ENCODE measurements at places on chromosomes 4 and X. TPM values are rescaled to one million over a fixed set of nuclear protein-coding genes. Genes with fewer than 3 reads are reported as not detected.
A peak's percentile ranks its signal among the peaks of the same experiment; 100 is the strongest.

- peak; percentile 63 for DNase-seq
These were observed 105.4 kb upstream of the TBC1D9 start for GRCh38 chr4:140861359-140862176.

FATE1 gene
- total RNA-seq, result not detected

XAGE1A gene
- total RNA-seq, result not detected

DSPP gene
- not detected for total RNA-seq

GRCh38 chr4:27057662-27058061 lies 197.0 kb downstream of the STIM2 start:
- DNase-seq, result no peak

GRCh38 chr4:146514651-146515357 lies 6.9 kb downstream of the SLC10A7 start:
- DNase-seq, result no peak

DNA sequence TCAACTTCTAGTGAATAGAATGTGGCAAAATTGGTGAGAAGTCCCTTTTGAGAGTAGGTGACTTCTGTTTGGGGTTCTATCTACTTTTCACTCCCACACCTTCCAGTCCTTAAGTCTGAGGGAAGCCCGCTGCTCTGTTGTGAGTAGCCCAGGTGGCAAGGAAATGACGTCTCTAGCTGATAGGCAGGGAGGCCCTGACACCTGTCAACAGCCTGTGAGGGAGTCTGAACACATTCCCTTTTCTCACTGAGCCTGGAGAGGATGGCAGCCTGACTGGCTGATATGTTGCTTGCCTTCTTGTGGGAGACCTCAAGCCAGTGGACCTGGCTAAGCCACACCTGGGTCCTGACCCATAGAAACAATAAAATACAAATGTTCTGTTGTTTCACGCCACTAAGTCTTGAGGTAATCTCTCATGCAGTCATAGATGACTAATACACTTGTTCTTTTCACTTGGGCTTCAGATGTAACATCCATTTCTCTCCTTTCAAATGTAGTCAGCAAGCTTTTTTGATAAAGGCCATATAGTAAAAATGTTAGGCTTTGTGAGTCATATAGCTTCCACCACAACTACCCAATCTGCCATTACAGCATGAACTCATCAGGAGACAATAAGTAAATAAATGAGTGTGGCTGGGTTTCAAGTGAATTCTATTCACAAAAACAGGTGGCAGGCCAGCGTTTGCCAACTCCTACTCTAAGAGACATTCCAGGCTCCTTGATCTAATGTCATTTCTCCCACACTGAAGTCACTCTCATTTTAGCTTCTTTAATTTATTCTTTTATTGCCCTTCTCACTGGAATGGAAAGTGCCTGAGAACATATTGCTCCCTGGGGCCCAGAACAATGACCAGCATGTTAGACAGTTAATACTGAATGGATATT lies 265.1 kb upstream of the MAD2L1 start:
- DNase-seq, result no peak

- no peak for DNase-seq
These were observed 300.2 kb downstream of the FBXW7 start for GRCh38 chr4:152235718-152236117.

DNA sequence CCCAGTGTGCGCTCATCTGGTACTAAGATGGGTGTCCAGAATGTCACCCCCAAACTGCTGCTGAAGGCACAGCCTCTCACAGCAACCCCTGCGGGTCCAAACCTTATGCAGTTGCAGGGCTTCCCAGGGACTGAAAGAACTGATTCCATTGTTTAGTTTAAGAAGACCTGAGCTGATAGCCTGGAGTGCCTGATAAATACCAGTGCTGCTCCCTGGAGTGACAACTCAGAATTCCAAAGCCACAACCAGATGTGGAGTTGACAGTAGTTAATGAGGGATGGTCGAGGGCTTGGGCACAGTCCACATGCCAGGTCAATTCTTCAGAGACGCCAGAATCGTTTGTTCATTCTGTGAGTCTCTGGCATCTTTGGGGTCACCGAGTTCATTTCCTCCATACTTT lies 71.2 kb downstream of the LNX1 start:
- DNase-seq, result no peak

CYTL1 gene
- not detected for total RNA-seq

DNA sequence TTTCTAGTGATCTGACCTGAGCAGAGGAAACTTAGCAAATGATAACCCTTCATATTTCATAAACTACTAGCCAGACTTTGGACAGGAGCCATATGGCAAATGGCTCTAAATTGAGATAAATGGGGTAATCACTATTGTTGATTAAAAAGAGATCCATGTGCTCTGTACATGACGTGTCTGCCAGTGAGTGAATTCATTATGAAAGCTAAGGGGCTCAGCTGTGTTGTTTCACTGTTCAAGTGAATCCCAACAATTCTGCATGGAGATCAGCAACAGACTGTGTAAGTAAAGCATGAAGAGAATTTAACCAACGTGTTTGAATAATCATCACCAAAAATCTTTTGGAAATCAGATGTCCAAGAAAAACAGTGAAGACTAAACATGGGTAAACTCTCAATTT lies 9.5 kb upstream of the QRFPR start:
- DNase-seq, result no peak

GRCh38 chrX:111322231-111322855 lies 52.1 kb upstream of the CAPN6 start:
- DNase-seq, result no peak

DNA sequence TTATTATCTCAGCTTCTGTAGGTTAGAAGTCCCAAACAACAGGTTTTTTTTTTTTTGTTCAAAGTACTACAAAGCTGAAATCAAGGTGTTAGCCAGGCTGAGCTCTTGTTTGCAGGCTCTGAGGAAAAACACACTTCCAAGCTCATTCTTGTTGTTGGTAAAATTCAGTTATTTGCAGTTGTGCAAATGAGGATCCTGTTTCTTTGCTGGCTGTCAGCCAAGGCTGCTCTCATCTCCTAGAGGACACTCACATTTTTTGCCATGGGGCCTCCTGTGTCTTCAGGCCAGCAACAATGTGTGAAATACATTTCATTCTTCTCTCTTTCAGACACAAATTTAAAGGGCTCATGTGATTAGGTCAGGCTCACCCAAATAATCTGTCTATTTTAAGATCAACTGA lies 60.3 kb upstream of the HSD17B10 start:
- no peak for DNase-seq

- no peak for DNase-seq
These were observed 79.5 kb upstream of the SLIT2 start for GRCh38 chr4:20172070-20172760.

- DNase-seq, result no peak
These were observed 428.0 kb downstream of the ZNF674 start for GRCh38 chrX:46117234-46117633.

GRCh38 chr4:169677150-169677748 lies 56.9 kb downstream of the CLCN3 start:
- no peak for DNase-seq

- DNase-seq, result no peak
These were observed 77.9 kb upstream of the NAP1L5 start for GRCh38 chr4:88775529-88775928.

GPR101 gene
- not detected for total RNA-seq

ARHGAP36 gene
- not detected for total RNA-seq

SLC34A2 gene
- total RNA-seq, result not detected

DNA sequence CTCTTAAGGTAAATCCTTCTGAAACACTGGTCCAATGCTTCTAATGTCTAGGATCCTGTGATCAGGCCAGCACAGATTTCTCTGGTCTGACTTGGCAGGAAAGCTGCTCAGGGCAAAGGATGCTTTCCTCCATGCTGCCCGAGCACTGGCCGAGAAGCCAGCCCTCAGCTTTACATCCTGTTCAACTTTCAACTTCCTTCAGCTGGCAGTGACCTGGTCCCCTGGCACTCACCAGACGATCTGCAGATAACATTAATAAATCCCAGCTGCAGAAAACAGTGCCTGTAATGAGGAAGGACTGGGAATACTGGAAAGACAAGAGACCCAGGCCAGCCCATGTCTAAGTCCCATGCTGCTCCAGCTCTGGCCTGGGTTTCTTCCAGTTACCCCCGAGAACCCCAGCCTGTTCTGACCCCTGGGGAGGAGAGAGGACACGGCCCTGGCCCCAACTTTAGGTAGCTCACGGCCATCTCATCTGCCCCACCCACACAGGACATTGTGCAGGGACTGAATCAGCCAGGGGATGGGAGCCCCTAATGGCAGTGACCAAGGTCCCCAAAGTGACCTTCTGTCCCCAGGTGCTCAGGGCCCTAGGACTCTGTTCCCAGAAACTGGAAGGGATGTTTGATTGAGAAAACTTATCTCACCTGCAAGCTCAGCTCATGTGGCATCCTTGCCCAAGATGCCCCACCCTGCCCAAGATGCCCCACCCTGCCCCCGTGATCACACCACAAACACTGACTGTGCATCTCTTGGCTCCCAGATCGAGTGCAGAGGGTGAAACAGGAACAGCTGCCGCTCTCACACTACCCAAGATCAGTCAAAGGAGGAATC lies 28.0 kb downstream of the JAKMIP1 start:
- peak; percentile 63 for DNase-seq

NEUROG2 gene
- total RNA-seq, result 0.12 TPM

USP17L13 gene
- total RNA-seq, result not detected

- no peak for DNase-seq
These were observed 437.6 kb downstream of the GPM6A start for GRCh38 chr4:175374459-175374858.

MAGEA3 gene
- not detected for total RNA-seq

TRIM75 gene
- total RNA-seq, result not detected

DNA sequence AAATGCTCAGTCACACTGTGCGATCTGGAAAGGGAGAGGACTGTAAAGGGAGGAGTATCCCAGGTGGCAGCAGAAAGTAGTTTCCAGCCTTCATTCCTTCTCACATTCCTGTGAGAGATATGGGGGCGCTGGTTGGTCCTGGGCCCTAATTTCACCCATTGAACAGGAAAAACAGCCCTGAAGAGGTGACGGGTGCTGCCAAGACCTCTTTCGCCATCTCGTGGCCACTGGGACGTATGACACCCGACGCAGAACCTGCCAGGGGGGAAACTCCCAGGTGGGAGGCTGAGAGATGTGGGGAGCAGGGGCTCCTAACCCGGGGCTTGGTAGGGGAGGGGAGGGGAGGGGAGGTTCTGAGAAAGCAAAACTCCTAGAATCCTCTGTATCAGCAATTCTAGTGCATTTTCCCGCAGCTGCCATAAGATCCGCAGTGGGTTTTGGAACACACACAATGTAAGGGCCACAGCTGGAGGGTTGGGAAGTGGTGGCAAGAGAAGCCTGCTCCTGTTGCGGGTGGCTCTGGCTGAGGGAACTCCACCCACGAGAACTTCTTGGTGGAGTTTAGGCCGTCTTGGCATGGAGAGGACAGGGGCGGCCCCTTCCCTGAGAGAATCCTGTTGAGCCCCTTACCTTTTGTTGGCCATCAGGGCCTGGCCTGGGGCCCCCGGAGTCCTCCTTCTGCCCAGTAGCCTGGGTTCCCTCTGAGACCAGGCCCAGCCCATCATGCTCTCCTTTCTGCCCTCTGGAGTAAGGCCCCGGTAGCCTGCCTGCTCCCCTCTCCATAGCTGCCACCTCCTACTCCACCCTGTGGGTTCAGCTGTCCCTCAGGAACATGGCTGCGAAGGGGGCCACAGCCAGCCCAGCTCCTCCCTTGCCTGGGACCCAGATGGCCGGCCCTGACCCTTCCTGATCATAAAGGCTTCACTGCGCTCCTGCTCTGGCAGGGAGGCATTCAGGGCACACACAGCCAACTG lies 134.1 kb downstream of the OR13H1 start:
- peak; percentile 45 for DNase-seq

GRCh38 chr4:150939530-150939929 lies 75.6 kb downstream of the LRBA start:
- DNase-seq, result no peak

- DNase-seq, result no peak
These were observed 140.1 kb upstream of the TTC29 start for GRCh38 chr4:147085781-147086180.

DNA sequence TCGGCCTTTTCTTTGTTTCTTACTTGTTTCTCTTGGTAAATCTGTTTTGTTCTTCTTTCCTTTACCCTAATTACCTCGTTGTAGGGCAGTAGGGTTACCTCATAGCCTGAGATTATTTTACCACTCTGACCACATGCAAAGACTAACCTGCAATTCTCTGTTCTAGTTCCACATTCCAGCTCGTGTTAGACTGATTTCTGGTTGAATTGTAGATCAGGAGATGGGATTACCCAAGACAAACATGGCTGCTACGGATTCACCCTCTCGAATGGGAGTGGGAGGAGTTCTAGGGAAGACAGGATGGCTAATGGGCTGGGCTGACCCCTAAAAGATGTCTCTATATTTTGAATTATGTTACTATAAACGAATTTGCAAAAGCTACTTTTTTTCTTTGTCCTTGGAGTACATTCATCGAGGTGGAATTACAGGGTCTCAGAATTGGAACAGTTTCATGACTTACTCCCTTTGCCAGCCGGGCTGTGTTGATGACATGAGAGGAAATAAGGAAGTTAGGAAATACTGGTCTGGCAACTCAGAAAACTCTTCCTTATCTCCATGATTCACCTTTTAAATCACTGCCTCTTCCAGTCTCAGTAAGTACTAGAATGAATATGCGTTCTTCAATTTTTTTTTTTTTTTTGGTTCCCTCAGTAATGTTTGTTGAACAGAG lies 36.7 kb upstream of the FBXW7 start:
- DNase-seq, result no peak

GRCh38 chr4:98648602-98649001 lies 9.8 kb downstream of the TSPAN5 start:
- DNase-seq, result no peak

AGTR2 gene
- total RNA-seq, result not detected

DNA sequence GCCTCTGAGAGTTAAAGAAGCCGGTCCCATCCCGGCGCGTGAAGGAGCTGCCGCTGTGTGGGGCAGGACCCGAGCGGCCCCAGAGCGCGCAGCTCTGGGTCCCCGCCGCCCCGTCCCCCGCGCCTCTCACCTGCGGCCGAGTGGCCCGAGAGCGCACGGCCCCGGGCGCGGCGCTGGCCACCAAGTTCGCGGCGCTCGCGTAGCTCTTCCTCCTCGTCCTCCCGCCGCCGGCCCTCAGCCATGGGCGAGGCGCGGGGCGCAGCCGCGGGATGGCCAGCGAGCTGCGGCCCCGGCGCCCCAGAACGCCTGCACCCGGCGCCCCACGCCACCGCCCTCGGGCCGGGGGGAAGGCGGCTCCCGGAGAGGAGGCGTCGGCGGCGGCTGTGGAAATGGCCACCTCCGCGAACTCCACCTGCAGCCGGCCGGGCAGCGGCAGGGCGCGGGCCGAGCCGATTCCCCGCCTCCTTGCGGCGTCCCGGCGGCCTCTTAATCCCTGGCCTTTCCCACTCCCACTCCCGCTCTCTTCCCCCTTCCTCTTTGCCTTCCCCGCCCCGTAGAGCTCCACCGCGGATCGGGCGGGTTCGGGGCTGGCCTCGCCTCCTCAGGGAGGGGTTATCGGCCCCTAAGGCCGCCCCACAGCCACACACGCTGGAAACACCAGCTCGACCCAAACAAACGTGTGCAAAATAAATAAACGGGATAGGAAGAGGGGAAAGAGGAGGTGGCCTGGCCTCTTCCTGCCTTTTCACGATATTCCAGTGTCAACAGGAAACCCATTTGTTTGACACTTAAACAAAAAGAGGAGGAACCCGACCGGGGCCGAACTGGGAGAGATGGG lies at the start of gene SH3D19:
TSS of gene SH3D19 (minus strand) at position 495 of the 838 bp plus-strand sequence. CDS start at position 242, 253 bp downstream.
- no peak for DNase-seq

All from activated CD8-positive, alpha-beta memory T cell treated with anti-CD3 and anti-CD28 coated beads, Interleukin-2, amount 10 ng/mL, durations not matched to agents 7 days and 5 days (primary cell).